ENCODE measurements at places on chromosomes 1 and 21.

DNA sequence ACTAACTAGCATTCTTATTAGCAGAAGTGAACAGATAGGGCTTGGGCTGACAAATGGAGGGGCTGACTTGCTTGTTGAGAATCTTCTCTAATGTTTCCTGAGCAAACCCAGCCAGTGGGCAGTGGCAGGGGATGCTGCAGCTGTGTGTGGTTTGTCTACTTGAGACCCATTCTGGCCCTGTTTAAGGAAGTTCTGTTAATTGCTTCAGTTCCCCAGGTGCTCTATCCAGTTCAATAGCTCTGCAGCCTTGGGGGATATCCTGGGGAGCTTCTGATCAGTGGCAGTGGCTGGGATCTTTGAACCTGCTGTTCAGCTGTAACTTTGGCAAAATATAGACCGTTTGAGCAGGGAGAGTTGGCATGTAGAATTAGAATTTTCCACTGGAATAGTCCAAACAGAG is 137.4 kb downstream of the ZNF326 start:
- DNase-seq = no peak

DNA sequence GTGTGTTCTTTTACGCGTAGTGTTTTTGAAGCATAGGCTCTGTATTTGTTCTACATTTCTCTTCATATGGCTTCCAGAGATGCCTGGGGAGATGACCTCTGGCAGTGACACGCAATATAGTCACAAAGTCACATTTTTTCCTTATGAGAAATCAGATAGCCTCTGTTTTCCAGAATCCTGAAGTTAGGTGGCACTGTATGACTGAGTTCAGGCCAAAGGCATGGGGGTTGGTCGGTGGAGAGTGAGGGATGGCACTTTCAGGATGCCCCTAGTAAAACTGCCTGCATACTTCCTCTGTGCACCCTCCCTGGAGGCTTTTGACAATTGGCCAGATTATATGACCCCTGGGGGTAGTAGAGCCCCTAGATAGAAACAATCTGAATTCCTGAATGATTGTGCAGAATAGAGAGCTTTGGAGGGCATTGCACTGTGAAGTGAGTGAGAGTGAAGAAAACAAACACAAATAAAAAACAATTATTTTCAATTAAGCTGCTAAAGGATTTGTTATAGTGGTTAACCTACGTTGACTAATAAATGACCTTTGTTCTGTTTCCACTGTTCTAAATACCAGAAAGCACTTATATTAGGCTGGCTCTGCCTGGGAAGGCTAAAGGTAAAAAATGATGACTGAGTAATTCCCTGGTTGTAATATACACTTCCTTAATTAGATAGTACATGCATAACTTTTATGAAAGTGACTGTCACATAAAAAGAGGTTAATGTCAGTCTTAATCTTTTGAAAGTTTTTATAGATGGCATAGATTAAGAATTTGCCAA is 1660.8 kb downstream of the PLA2G4A start:
- no peak for DNase-seq

DNA sequence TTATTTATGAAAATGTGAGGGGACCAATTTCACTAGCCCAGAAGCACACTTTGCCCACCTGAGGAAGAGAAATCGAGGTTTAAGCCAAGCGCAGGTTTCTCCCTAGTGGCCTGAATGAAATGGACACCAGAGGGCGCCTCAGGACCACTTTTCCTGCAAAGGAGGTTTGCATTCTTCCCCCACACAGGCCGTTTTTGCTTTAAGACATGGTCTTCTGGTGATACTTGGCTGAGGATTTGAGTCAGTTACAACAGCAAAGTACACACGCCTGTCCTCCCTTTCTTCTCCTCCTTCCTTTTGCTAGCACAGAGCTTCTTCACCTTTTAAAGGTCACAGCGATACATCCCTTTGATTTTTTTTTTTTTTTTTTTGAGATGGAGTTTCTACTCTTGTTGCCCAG is 5.4 kb downstream of the PLA2G2E start:
- DNase-seq = peak; percentile 63

DNA sequence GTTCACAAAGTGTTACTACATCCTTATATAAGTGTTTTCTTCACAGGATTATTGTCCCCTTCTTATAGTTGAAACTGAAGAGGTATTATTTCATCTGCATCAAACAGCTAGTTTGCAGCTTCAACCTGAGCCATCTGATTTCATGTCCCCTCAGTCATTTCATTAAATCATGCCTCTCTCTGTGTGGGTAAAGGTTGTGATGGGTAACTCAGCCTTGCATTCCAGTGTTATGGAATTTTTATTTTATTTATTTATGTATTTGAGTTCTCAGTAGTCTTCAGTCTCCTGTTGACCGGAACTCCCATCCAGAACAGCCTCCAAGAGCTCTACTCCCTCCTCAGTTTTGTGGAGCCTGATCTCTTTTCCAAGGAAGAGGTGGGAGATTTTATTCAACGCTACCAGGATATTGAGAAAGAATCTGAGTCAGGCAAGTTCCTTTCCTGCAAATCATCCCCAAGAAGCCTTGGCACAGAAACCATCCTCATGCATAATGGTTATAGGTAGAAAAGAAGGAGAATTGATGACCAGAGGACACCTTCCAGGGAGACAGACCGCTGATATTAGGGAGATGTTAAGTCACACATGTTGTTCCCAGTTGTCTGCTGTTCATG is 21.8 kb downstream of the CHD1L start:
- no peak for DNase-seq

DNA sequence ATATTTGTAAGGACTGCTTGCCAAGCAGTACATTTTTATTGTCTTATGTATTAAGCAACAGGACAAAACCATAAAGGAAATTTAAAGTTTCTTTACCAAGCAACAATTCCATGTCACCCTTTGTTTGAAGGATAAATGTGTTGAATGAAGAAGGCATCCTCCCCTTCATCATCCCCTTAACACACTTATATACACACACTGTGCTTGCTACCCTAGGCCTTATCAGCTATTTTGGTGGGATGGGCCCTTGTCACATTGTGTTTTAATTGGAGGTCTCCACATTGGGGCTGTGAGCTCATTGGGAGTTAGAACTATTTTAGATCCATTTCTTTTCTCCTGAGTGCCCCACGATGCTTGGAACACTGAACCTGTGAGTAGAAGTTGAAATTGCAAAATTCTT is 1.9 kb downstream of the VANGL1 start:
- DNase-seq = no peak

- no peak for DNase-seq
Observed at GRCh38 chr1:18041685-18042355, 65.8 kb upstream of the IGSF21 start.

- no peak for DNase-seq
Observed at GRCh38 chr1:25066731-25067517, 136.8 kb upstream of the RUNX3 start.

GRCh38 chr1:62407398-62408009 is 29.3 kb upstream of the USP1 start:
- DNase-seq = no peak

DNA sequence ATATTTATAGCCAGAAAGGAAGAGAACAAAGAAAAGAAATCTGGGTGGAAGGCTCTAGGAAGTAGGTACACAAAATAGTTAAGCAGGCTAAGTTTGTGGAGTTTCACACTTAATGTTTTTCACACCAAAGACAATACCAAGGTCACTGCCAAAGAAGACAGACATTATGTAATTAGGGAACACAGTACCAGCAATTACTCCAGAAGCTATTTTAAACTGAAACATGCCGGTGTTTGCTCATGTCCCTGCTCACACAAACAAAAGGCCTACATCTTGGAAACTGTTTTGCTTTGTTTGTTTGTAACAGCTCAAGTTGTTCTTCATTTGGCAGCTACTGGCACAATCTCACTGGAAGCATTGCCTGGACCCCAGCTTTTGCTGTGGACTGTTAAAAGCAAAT is 88.5 kb upstream of the DAB1 start:
- no peak for DNase-seq

GRCh38 chr1:41396084-41396483 is 34.9 kb downstream of the FOXO6 start:
- no peak for DNase-seq

- no peak for DNase-seq
Observed at GRCh38 chr1:204251926-204252689, 38.3 kb upstream of the GOLT1A start.

GRCh38 chr1:62285984-62286785 is 33.0 kb downstream of the KANK4 start:
- no peak for DNase-seq

DNA sequence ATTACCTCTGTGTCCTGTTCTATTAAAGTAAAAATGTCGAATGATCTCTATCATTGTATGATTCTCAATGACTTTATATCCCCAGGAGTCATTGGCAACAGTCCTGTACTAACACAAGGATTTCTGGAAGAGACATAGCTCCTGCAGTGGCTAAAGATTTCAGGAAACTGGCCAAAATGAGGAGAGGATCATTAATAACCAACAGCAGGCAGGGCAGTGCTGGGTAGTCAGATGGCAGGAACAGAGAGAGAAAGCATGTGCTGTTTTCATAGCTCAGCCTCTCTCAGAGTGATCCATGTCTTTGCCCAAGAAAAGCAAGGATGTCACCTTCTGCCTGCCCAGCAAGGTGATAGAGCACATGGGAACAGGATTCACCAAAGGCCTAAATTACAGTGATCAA is 604.7 kb upstream of the PLXNA2 start:
- DNase-seq = no peak

DNA sequence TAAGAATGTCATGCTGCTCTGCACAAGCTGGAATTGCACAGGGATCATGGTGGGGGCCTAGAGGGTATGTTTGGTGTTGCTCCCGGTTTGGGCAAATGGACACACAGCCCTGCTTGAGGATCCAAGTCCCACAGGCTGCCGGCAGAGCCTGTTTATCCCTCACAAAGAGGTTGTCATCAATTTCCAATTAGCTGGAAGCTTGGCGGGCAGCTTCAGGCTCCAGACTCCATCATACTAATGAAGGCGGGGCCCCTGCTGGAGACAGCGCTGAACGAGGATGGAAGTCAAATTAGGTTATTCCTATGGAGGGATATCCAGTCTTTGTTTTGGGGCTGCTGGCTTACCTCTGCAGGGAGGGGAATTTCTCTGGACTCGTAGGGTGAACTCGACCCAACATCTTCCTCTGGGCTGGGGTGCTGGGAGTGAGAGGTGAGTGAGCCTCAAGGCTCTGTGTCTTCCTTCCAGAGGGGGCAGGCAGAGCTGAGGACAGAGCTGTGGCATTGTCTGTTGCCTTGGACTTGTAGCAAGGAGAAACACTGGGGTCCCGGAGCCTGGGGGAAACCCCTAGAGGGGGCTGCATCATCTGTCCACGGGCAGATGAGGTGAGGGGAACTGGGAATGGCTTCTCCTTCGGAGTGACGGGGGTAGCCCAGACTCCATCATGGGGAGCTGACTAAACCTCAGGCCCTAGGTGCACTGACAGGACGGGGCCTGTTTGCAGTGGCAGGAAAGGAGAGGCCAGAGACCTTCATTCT is 24.9 kb upstream of the PARP1 start:
- DNase-seq = no peak

DNA sequence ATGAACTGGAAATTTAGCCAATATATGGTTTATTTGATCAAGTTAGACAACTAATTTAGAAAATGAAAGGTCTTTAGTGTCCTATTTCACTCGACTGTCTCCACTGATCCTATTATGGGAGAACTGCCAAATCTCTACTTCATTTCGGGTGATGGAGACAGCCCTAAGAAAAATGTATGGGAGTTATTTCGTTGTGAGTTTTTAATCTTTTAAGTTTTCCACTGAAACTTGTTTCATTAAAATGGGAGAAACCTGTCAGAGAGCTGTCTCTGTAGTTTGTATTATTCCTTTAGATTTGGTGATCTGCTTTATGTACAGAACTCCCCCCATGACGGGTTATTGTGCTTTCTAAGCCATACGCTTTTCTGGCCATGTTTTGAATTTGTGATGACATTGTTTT is 899.7 kb downstream of the ADGRL2 start:
- DNase-seq = no peak

DNA sequence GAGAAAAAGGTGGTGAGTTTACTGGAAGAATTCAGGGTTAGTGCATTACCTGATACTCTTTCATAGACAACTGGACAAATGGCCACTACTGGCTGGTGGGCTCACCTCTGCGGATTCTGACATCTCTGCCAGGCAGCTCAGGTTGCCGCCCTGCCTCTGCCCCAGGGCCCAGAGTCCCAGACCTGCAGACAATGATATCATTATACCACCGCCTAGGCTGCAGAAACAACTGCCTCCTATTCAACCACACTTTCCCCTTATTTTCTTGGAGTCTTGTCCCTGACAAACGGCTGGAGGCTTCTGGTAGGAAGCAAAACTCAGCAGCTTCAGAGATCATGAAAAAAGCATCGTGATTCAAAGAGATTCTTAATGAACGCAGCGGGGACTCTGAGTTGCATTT is 37.0 kb downstream of the IRF2BP2 start:
- DNase-seq = no peak

- DNase-seq = peak; percentile 57
Observed at GRCh38 chr1:9629445-9630201, 21.9 kb upstream of the PIK3CD start.

DNA sequence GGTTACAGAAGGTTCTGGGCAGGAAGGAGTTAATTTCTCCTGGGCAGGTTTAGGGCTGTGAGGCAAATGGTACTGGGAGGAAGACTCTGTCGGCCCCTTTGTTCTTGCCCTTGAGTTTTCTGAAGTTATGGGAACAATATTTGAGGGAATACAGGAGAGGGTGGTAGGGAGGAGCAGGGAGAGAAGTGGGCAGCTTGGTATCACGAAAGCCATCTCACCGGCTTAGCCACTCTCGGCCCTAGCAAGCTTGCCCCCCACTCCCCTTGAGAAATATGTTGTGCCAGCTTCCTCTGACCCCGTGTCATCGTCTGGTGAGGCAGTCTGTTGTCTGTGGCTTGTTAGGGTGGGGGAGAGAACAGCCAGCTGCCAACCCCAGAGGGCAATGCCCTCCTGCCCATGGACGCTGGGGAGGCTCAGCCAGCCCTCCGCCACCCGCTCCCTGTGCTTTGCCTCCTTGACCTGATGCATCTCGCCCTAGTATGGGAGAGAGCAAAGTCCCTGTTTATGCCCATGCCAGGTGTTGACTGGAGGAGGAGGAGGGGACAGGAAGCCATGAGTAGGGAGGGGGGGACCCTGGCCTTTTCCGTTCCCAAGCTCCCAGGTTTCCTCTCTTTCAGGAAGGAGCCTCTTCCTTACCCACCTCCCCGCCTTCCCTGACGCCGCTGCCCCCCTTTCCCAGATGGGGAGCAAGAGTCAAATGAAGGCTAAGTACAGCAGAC is 1.2 kb downstream of the EFNA1 start:
- no peak for DNase-seq

DNA sequence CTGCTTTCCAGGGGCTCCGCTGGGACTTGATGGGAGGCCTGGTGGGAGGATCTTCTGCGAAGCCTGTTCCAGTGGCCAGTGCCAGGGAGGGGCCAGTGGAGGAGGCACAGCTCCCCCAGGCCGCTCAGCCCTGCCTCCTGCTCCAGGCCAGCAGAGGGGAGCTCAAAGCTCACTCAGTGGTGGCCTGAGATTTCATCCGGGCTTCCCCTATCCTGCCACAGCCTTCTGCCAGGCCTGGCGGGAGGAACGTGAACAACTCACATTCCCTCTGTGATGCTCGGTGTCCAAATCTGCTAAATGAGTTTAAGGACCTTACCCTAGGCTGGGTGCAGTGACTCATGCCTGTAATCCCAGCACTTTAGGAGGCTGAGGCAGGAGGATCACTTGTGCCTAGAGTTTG is 3.3 kb downstream of the CLCNKB start:
- DNase-seq = no peak

GRCh38 chr1:150024156-150024555 is 13.6 kb upstream of the OTUD7B start:
- DNase-seq = no peak

All from activated CD4-positive, CD25-positive, alpha-beta regulatory T cell treated with anti-CD3 and anti-CD28 coated beads, Interleukin-2, amount 50 U/mL, for 16 hours (primary cell).